ELF-1 (cell line): ENCODE measurements at places on chromosomes 6 and 20.

DNA sequence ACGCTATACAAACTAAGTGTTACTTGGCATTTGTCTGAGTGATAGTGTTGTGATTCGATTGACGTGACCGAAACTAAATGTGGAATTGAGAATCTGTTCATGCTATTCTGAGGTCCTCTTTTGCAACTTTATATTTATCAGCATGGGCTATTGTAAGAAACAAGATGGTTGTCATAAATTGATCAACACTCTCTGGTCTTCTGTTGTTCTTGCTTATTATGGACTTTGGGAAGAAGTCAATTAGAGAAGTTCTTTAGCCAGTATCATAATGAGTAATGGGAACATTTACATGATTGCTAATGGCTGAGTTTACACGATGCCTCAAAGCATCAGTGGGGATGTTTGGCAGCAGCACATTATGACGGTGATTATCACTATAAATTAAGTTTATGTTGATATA, 195.0 kb downstream of the CD83 start:
- DNase-seq: no peak

GRCh38 chr20:24628985-24629384, 159.6 kb downstream of the SYNDIG1 start:
- DNase-seq: no peak

DNA sequence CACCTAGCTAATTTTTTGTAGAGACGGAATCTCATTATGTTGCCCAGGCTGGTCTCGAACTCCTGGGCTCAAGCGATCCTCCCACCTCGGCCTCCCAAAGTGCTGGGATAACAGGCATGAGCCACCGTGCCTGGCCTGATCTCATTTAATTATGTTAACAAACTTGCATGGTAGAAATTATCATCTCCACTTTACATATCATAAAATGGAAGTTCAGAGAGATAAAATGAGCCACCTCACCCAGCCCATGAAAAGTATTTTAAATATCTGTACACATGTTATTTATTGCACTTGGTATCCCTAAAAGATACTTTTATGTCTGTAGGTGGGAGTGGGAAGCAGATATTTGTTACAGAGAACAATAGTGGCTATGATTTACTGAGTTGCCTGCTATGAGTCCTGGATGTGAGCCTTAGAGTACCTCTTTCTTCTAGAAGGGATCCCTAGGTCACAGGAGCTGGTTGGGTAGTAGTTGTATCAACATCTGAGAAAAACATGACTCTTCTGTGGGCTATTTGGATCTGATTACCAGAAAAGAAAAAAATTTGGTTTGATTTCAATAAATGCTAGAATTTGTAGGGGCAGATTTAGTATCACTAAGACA, 52.4 kb upstream of the EIF2S2 start:
- no peak for DNase-seq

DNA sequence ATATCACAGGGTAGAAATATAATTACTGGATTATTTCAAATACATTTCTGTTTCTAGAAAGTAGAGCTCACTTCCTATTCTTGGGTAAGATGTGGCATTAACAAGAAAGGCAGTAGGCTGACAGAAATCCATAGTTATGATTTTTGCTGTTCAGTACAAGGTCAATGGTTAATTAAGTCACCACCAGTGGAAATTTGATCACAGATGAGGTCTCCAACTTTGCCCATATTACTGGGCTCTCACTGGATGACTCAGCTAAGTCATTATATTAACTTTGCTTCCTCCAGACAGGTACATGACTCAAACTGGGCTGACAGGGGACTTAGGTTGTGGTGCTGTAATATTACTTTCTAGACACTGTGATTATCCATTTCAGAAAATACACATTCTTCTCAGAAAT, 212.4 kb downstream of the GRIK2 start:
- DNase-seq: no peak

DNA sequence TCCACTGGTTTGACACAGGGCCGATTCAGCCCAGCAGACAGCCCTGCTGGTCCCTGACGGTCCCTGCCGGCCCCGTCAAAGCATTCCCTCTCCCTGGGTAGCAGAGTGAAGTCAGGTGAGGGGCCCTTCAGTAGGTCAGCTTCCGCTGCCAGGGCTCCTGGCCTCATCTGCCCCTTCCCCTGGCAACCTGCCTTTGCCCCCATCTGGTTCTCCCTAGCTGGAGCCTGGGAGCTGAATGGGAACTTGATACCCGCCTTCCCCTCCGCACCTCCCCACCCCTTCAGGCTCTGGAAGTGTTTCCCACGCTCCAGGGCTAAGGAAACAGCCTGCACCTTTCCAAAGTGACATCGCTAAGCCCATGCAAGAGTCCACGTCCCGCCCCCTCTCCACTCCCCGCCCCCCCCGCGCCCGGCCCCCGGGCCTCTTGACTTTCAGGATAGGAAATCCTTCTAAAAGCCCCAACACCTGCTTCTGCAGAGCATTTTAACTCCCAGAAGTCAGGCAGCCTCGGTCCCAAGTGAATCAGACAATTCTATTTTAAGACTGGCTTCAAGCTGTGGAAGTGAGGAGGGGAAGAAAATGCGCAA, 53.3 kb downstream of the ISM1 start:
- peak; percentile 48 for DNase-seq

GRCh38 chr6:72424476-72424875, 197.4 kb upstream of the KCNQ5 start:
- no peak for DNase-seq

DNA sequence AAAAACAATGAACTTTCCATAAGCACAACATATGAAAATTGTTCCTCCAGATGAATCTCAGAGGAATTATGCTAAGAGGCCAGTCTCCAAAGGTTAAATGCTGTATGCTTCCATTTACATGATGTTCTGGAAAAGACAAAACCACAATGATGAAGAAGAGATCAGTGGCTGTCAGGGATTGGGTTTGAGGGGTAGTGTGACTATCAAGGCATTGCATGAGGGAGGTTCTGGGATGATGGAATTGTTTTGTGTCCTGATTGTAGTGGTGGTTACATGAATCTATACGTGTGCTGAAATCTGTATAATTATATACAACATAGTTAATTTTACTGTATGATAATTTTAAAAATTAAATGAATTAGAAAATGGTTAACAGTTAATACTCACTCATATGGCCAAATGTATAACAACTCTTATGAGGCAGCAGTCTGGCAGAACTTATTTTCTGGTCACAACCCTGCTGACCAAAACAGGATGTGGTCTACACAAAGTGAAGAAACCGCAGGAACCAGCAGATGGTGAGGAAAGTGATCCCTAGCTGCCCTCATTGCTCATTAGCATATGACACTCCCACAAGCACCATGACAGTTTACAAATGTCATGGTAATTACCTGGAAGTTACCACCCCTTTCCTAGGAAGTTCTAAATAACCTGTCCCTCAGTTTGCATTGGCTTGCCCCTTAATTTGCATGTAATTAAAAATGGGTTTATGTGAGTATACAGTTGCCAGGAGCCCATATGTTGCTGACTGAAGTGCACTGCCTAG, 31.9 kb downstream of the NSFL1C start:
- DNase-seq: no peak

- no peak for DNase-seq
These were observed 31.4 kb downstream of the STK38 start for GRCh38 chr6:36515844-36516243.

- no peak for DNase-seq
These were observed 21.6 kb downstream of the TOX2 start for GRCh38 chr20:43936104-43936770.

DNA sequence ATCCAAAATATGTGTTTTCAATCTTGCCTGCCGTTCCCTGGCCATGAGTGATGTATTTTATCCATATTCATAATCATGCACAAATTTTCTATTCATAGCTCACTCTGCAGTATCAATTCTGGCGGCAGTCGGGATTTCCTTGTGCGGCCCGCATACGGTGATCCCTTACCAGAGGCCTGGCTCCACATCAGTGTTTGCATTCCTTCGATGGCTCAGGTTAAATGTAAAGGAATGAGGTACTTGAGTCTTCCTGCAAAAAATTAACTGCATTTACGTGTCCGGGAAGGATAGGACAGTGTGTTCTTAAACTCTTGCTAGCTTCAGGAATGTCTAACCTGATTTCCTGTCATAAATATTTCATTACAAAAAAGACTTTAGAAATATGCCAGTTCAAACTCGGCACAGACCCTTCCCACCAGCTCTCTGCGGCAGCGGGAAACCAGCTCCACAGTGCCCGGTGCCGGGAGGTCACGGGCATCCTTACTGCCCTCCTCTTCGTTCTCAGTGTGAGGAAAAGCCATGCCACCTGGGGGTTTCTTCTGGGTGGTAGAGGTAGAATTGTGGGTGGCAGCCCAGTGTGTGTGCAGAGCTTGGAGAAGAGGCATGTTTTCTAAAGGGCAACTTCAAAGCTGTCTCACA, 154.5 kb downstream of the MOXD1 start:
- no peak for DNase-seq

DNA sequence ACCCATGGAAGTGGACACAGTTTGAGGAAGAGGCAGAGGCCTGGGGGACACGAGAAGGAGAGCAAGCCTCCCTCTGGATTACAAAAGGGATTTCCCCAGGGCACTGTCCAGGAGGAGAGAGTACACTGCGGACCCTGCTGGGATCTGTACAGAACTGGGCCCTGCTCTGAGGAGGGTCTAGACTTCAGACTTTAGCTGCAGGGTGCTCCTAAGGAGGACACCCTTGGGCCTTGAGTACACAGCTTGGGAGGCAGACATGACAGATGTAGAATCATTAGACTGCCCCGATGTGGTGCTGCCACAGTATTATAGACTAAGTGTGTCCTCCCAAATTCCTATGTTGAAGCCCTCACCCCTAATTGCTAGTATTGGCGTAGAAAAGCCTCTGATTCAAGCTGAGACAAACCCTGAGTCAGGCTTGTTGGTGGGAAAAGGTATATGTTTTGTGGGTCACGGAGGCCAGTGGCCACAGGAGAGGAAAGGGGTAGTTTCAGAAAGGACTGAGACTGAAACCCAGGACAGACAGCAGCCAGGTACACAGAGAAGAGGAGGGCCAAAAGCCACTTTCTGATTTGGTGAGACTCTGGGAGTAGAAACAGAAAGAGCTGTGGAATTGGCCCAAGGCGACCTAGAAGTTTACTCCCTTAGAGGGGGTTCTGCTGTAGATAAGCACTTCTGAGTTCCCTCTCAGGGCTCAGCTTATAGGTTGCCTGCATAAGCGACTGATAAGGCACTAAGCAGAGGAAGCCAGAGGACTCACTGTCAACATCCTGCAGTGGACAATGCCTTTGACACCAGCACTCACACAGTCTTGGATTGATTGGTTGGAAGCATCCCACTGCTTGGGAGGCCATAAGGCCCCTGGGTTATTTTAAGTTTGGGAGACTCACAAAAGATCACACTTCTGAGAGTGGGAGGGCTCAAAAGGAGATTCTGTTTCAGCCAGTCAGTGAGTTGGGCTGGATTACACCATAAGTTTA, 16.5 kb upstream of the SH3BGRL2 start:
- DNase-seq: peak; percentile 83

DNA sequence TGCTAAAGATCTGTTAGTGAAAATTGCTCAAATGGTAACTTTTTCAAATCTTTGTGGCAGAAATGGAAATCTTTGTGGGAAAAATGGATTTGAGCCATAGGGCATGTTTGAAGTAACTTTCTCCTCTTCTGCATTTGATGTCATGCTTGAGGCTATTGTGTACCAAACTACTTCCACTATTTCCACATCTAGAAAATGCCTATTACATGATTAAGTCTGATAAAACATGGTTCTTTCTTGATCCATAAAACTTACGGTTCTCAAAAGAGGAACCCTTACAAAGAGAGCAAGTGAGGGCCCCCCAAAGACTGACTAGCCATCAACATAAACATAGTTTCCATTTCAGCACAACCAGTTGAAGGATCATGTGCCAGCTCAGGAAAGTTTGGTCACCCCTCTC, 150.6 kb downstream of the NFATC2 start:
- DNase-seq: no peak

DNA sequence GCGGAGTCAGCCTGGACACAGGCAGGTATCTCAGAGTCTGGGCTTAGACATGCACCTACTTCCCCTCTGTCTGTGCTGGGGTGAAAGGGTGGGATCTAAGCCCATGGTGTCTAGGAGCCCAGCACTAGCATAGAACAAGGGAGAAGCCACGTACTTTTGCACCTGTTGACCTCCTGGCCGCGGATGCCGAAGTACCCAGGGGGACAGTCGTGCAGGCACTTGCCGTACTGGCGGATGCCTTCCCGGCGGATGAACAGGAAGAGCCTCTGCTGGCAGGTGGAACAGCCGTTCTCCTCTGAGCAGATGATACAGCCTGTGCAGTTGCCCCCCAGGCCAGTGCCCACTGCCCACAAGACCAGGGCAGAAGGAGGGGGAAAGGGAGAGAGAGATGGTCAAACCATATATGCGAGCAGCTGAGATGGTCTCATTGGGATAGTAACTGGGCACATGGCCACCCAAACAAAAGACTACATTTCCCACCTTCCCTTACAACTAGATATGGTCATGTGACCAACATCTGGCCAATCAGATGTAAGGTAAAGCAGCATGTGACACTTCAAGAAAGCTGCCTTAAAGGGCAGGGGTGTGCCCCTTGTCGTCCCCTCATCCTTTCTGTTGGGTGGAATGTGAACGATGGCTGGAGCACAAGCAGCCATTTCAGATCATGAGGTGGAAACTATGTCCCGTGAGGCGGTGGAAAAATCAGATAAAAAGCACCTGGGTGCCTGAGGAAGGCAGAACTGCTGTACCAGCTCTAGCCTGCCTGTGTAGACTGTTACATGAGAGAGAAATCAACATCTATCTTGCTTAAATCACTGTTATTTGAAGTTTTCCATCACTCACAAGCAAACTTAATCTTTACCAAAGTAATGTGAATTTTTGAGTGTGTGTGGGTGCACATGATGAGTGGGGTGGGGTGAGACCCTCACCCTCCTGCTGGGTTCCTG, 34.0 kb downstream of the RSPO4 start:
- peak; percentile 25 for DNase-seq

- DNase-seq: no peak
These were observed 428.7 kb upstream of the SOX4 start for GRCh38 chr6:21164768-21165326.

- no peak for DNase-seq
These were observed 55.3 kb upstream of the UFL1 start for GRCh38 chr6:96466147-96466863.

GRCh38 chr20:48302149-48302548, 516.9 kb upstream of the SULF2 start:
- DNase-seq: no peak

DNA sequence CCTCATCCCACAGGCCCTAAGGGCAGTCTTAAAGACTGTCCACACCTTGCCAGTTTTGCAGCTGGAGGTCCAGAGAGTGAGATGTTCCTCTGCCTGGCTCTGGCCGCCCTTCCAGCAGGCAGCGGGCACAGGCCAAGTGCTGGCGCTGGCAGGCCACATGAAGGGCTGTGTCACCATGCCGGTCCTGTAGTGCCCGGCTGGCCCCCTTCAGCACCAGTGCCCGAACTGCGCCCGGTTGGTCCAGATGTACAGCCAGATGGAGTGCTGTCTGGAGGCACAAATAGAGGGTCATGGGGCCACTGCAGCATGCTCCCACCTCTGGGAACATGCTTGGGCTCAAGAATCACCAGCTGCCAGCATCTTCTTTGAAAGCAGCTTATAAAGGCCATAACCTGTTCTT, 3.8 kb downstream of the NFKBIE start:
- DNase-seq: no peak
